Spleen (tissue), 13 donors: ENCODE measurements at places on chromosomes 12 and 14. TPM values are rescaled to one million over a fixed set of nuclear protein-coding genes. Genes with fewer than 3 reads are reported as not detected.

GRCh38 chr12:82555699-82556098, 131.0 kb upstream of the TMTC2 start:
- no peak for DNase-seq

DNA sequence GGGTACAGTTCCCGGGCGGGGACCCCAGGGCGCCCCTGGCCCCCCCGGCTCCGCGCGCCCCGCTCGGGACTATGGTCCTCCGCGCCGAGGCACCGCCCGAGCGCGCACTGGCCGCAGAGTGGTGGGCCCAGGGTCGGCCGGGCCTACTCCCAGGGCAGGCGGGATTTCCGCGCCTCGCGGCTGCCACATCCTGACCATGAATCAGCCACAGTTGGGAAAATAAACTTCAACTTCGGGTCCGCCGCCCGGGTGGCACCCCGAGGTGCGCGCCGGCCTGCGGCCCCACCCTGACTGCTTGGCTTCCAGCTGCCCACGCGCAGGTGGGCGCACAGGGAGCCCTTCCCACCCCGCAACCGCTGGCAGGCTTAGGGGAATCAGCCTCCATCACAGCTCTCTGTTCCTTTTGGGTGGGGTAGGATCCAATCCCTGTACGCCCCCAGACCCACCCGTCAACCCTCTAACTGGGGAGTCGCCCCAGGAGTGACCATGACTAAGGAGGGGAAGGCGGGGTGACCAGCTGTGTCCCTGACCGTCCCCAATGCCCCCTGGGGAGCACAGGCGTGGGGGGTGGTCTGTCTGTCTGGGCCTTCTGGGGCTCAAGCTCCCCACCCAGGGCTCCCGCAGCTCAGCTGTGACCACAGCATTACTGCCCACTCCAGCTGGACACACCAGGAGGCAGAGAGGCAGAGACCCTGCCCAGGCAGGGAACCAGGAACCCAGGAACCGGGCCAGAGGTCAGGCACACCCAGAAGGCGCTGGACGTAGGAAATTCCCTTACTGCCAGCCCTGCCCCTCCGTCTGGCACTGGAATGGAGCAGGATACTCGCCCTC, 678 bp downstream of the INF2 start:
- DNase-seq = no peak

DNA sequence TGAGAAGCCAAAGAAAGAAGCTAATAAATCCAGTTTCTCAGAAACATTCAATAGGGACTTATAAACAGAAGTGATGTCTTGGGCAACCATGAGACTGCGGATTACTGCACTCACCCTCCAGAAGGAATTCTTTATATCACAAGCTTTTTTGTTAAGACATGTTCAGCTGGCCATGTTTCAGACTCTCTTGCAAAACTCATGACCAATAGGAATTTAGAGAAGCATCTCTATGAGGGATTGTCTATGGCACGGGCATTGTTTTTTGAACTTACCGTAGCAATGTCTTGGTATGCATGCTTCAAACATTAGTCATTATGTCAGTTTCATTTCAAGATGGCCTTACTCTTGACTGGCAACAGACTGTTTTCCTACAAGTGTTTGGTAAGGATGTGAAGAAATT, 15.5 kb upstream of the ZNF268 start:
- DNase-seq = no peak

The NRXN3 gene
- 1.6 TPM for total RNA-seq

DNA sequence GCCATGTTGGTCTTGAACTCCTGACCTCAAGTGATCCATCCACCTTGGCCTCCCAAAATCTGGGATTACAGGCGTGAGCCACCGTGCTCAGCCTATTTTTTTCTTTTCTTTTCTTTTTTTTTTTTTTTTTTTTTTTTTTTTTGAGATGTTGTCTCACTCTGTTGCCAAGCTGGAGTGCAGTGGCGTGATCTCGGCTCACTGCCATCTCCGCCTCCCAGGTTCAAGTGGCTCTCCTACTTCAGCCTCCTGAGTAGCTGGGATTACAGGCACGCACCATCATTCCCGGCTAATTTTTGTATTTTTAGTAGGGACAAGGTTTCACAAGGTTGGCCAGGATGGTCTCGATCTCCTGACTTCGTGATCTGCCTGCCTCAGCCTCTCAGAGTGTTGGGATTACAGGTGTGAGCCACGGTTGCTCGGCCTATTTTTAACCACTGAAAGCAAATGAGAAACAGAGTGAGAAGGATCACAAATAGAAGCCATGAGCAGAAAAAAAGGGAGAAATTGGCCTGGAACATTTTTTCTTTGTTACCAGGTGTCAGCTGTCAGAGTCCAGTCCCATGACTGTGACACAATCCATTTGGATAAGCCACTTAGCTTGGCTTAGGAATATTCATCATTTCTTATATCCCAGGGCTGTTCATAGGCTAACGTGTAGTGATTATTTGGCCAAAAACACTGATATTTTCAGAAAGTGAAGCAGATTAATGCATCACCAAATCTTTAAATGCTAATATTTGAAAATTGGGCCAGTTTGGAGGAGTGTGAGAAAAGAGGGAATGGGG, 7.9 kb upstream of the NFKBIA start:
- DNase-seq = no peak

- no peak for DNase-seq
These were observed 107.5 kb downstream of the TMEM260 start for GRCh38 chr14:56687123-56687522.

DNA sequence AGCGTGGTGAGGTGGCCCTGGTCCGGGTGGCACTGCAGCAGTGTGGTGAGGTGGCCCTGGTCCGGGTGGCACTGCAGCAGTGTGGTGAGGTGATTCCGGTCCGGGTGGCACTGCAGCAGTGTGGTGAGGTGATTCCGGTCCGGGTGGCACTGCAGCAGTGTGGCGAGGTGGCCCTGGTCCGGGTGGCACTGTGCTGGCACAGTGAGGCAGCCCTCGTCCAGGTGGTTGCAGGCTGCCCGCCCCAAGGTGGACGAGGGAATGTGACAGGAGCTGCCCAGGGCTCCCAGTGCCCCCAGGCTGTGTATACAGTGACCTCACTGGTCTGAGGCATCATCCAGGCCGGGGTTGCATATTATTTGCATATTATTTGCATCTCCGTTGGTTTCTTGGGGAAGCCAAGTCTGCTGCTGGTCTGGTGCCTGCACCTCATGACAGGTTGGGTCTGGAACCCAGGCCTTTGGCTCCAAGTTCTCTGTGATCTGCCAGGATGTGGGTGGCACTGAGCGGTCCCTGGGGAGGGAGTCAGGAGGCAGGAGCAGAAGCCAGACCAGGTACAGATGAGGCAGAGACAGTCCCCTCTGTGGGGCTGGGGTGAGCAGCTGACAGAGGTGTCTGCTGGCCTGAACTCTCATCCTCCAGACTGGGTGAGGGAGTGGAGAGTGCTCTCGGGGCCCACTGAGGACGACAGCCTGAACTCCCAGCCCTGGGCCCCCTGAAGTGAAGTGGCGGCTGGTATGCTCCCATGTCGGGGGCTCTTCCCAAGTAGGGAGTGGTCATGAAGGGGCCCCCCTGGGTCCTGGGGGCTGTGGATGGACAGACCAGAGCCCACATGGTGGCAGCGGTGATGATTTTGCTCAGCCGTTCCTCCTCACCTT, 79.3 kb downstream of the KIF26A start:
- DNase-seq = peak; percentile 66

The OTX2 gene
- not detected for total RNA-seq

- no peak for DNase-seq
These were observed 298.9 kb downstream of the PCNX1 start for GRCh38 chr14:71206123-71206522.
